NCI-H1092 (cell line): ENCODE measurements at places on chromosomes 13 and 19.

GRCh38 chr13:96218475-96218874, 128.6 kb downstream of the HS6ST3 start:
- no peak for DNase-seq

DNA sequence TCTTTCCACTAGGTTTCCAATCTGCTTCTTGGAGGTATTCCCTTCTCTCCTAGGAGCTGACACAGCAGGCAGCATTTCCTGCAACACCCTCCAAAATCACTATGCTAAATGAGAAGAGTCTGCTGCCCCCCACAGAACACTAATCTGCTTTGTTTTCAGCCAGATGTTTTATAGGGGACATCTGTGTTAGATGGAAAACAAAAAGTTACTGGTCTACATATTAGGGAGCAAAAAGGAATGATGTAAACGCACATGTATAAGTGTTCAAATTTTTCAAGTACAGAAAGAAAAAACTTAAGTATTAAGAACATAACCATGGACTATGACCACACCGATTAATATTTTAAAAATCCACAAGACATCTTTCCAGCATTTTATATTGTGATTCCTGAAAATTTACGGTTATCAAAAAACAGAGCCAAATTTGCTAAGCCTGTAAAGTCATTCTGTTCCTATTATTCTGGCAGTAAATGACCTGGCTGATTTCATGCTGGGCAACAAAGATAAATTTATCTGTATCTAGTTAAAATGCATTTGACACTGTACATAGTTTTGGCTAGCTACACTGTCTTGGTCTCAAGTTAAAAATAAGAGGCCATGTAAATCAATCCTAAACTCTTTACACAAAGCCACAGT, 63.3 kb downstream of the DCLK1 start:
- DNase-seq: no peak

GRCh38 chr13:95258619-95259194, 42.5 kb downstream of the ABCC4 start:
- no peak for DNase-seq

- DNase-seq: no peak
These were observed 22.1 kb downstream of the WTIP start for GRCh38 chr19:34503531-34504272.

GRCh38 chr19:9295411-9295849, 14.2 kb downstream of the ZNF699 start:
- DNase-seq: no peak

GRCh38 chr13:90055121-90055520, 1292.4 kb upstream of the MIR17HG start:
- DNase-seq: no peak

DNA sequence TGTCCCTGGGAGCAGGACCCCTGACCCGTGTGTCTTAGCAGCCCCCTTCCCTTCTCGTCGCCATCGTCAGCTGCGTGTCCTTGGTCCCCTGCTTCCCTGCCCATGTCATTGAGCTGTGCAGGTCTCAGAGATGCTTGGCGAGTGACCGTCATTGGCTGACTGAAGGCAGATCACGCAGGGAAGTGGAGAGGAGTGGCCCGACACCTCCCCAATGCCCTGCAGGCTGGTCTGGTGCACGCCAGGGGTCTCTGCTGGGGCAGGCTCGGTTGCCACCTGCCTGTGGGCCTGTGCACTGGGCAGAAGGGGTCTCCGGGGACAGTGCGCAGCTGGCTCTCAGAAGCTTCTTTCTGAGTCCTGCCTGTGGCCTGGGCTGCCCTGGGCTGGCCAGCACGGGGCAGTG, 6.2 kb downstream of the GNA11 start:
- no peak for DNase-seq

- DNase-seq: no peak
These were observed at the start of gene SBSN for GRCh38 chr19:35528218-35529038. SBSN (minus strand) TSS chr19:35528311; CDS start chr19:35528281, 30 bp downstream.

DNA sequence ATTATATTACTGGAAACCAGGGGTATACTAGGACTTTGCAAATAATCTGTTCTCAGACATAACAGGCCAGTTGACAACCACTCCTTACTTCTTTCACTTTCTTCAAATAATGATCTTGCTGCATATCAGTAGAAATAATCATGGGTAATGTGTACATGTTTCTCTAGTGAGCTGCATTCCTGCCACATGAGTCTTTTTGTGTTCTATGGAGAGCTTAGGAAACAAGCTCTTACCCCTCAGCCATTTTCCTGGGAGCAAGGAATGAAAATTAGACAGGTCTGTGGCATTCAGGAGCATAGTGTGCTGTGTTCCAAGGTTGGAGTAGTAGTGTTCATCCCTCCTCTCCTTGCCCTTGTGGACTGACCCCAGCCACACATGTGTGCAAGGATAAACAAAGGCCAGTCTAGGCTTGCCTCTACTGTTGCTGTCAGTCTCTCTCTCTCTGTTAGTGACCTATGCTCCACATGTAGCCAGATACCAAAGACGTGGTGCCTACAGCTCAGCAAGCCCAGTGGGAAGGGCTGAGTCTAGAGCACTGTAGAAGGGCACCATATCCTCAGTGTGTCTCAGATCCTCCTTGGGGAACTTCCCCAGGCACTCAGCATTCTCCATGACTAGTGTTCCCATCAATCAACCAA, 11.5 kb upstream of the OXGR1 start:
- no peak for DNase-seq

- DNase-seq: no peak
These were observed 5.3 kb downstream of the ZNF470 start for GRCh38 chr19:56572589-56572988.

DNA sequence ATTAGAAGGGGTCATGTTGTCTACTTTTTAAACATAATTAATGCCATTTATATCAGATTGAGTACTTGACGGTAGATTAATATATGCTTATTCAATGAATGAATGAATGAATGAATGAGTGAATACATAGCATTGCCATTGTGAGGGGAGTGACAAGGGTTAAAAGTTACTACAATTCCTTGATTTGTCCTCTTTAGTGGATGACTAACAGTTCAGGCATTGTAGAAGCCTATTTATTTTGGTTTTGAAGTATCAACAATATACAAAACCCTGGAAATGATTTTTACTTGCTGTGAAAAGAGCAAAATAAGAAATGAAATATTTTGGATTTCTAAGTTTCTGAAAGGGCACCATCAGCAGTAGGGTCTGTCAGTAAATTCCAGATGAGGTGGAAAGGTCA, 122.7 kb downstream of the CYSLTR2 start:
- DNase-seq: no peak

DNA sequence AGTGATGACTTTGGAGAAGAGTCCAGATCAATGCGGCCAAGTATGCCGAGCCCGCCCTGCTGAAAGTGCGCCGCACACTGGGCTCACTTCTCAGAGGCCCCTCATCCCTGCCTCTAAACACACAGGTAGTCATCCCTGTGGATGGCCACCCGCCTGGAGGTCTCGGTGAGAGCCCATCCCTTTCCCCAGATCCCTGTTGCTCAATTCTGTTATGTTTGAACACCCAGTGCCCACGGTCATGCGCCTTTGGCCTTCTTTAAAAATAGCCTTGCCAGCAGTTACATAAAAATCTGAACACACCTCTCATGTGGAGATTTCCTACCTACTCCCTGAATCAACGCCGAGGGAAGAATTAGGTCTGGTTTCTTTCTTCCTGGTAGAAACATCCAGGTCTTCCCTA, 11.9 kb downstream of the ELAVL1 start:
- no peak for DNase-seq

DNA sequence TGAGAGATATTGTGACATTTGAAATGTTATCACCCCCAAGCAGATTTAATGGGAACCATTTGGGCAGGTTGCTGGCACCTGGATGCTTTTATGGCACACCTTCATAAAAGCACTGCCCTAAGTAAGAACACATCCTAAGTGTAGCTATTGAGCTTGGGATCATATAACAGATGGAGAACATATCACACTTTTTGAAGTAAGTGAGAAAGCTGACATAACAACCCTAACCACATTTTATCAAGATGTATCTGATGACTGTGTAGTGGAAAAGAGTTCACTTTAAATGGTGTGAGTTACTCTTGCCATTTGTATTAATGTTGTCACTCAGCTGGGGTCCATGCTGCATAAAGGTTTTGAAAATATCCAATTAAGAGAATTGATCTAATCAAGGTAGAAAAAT, 287.9 kb downstream of the DCLK1 start:
- no peak for DNase-seq

DNA sequence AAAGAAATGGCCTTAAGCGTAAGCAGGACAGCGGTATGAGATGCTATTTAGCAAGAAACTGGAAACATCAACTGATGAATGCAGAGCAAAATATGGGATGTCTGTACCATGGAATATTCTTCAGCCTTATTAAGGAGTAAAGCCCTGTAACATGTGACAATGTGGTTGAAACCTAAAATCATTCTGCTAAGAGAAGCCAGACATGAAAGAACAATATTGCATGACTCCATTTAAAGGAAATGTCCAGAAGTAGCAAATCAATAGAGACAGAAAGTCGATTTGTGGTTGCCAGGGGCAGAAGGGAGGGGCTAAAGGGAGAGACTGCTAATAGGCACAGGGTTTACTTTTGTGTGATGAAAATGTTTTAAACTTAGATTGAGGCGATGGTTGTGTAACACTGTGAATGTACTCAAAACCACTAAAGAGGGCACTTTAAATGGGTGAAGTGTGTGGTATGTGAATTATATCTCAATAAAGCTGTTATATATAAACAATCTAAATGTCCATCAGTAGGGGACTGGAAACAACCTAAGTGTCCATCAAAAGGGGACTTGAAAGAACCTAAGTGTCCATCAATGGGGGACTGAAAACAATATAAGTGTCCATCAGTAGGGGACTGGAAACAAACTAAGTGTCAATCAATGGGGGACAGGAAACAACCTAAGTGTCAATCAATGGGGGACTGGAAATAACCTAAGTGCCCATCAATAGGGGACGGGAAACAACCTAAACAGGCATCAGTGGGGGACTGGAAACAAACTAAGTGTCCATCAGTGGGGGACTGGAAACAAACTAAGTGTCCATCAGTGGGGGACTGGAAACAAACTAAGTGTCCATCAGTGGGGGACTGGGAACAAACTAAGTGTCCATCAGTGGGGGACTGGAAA, 45.4 kb downstream of the CCL25 start:
- no peak for DNase-seq

DNA sequence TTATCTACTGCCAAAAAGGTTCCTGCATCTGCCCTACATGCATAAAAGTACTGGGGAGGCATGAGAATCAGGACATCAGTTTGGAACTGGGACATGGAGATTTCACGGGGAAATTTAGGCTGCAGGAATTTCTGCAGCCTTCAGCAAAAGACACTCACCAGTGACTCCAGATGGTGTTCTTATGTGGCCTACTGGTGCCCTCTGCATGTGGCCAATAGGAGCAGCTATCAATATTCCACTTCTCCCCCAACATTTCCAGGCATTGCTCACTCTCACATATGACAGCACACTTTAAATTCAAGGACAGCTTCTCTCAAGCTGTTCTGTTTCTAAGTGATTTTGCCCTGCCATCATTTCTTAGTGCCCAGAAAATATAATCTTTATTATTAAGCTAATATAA, 570.5 kb upstream of the ARGLU1 start:
- DNase-seq: no peak

DNA sequence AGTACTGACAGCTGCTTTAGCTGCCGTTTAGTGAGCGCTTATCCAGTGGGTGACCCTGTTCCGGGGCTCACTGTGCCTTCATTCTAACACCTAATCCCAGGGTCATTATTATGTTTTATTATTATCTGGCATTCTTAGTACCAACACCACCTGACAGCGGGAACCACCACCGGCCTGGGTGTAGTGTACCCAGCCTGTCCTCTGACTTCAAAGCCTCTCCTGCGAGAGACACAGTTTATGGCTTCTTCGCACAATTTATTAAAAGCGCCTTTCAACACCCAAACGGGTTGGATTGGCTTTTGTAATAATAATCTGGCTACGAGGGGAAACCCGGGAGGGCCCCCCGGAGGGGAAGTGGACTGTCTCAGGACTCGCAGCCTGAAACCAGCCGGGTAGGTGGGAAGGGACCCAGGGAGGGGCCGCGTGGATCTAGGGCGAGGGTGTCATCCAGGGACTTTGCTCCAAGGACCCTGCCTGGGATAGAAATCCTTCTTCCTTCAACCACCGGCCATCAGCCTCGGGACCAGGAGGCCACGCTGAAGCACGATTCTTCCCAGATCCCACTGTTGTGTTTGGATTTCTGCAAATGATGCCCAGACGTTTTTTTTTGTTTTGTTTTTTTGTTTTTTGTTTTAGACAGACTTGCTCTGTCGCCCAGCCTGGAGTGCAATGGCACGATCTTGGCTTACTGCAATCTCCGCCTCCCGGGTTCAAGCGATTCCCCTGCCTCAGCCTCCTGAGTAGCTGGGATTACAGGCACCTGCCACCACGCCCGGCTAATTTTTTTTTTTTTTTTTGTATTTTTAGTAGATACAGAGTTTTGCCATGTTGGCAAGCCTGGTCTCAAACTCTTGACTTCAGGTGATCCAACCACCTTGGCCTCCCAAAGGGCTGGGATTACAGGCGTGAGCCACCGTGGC, 1.6 kb upstream of the ZBTB7A start:
- DNase-seq: no peak

DNA sequence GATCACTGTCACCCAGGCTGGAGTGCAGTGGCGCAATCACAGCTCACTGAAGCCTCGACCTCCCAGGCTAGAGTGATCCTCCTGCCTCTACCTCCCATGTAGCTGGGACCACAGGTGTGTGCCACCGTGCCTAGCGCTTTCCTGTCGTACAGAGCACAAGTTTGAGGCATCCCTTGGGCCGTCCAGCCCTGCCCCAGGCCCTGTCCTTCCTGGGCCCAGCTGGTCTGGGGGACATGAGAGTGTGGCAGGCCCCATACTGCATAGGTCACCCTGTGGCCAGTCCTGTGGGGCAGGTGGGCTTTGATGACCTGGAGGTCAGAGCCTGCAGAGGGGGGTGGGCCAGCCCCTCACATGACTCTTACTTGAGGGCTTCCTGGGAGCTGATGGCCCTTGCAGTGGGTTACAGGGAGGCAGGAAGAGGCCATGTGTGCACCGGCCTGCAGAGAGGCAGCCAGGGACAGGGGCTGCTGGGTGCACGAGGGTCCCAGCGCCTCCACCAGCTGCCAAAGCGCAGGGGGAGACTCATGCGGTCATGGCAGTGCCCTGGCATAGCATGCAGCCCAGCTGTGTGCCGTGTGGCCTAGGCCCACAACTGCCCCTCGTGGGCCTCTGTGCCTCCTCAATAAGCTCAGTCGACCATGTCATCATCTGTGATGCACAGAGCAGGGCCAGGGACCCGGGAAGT, 61.4 kb downstream of the KDM4B start:
- no peak for DNase-seq
